Pancreas (tissue), 10 donors: ENCODE measurements at places on chromosomes 12 and 14.

DNA sequence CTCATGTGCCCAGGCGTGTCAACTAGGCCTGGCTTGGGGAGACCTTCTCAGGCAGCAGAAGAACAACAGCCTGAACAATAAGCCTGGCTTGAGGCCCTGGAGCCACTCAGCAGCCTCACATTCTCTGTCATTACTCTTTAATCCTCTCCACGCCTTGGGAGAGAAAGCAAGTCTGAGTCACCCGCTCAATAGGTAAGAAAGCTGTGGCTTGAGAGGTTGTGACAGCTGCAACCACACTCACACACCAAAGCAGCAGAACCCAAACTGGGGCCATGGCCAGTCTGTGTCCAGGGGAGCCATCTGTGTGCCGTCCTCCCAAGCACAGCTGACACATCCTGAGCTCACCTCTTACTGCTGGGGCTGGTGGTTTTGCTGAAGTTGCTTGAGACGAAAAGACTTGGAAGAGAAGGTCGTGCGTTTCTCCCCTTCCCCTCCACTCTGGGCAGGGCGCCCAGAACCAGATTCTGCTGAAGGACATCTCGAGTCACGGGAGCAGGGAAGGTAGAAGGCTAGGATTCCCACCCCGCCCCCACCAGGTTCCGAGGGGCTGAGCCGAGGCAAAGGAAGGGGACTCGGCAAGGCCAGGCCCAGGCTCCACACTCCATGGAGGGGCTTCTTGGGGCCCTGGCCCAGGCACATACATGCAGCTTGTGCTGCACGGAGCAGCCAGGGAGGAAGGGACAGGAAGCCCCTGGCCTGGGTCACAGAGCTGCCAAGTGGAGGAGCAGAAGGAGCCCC is 5.5 kb downstream of the TMEM63C start:
- no peaks in the 10 kb centered on the region for H3K27me3 ChIP-seq
- peak; percentile 81 for DNase-seq
- no peak overlapping the region for H3K4me3 ChIP-seq
- H3K36me3 ChIP-seq, result no peaks in the 10 kb centered on the region

DNA sequence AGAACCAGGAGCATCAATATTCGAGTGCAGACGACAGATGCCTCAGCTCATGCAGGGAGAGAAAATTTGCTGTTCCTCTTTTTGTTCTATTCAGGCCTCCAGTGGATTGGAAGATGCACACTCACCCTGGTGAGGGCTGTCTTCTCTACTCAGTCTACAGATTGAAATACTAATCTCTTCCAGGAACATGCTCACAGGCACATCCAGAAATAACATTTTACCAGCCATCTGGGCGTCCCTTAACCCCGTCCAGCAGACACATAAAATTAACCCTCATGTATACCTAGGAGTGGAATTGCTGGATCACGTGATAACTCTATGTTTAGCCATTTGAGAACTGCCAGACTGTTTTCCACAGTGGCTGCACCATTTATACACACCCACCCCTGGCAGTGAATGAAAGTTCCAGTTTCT is 4.5 kb upstream of the OAS2 start:
- no peaks in the 10 kb centered on the region for H3K27me3 ChIP-seq
- no peak overlapping the region for H3K27ac ChIP-seq
- DNase-seq, result no peak

- no peaks in the 10 kb centered on the region for H3K36me3 ChIP-seq
- no peaks in the 10 kb centered on the region for H3K4me1 ChIP-seq
- no peaks in the 10 kb centered on the region for H3K27me3 ChIP-seq
- no peak overlapping the region for H3K27ac ChIP-seq
Observed at GRCh38 chr14:35197015-35197414, 74.7 kb downstream of the PRORP start.

DNA sequence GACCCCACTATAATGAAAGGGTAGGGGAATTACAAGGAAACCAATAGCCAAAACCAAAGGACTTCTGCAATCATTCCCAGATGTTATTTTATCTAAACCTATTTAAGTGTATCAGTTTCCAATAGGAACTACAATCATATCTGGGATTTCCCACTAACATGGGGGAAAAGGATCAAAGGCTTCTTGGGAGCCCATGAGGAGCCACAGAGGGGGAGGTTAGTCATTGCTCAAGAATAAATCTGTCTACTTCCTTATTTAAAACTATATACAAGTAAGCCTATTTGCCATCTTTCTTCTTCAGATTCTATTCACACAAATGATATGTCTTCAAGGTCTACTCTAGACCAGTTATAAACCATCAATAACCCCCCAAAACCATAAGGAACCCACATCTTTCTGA is 33.1 kb downstream of the FGD6 start:
- H3K4me3 ChIP-seq, result no peak overlapping the region
- no peaks in the 10 kb centered on the region for H3K4me1 ChIP-seq
- no peaks in the 10 kb centered on the region for H3K27me3 ChIP-seq
- no peak overlapping the region for H3K27ac ChIP-seq

- no peak overlapping the region for H3K27ac ChIP-seq
- no peak for DNase-seq
- no peaks in the 10 kb centered on the region for H3K4me1 ChIP-seq
- H3K4me3 ChIP-seq, result no peak overlapping the region
- no peaks in the 10 kb centered on the region for H3K27me3 ChIP-seq
- no peaks in the 10 kb centered on the region for H3K36me3 ChIP-seq
Observed at GRCh38 chr12:40137252-40137651, 31.4 kb upstream of the SLC2A13 start.
